ENCODE measurements at places on chromosomes 12 and 14.

- DNase-seq, result no peak
Observed at GRCh38 chr12:113083863-113084435, 27.4 kb downstream of the DTX1 start.

GRCh38 chr12:57821474-57822214 is 3.1 kb upstream of the AVIL start:
- no peak for DNase-seq

- DNase-seq, result no peak
Observed at GRCh38 chr12:93568091-93568490, 4.4 kb upstream of the SOCS2 start.

GRCh38 chr12:28787151-28787550 is 361.9 kb upstream of the FAR2 start:
- DNase-seq, result no peak

DNA sequence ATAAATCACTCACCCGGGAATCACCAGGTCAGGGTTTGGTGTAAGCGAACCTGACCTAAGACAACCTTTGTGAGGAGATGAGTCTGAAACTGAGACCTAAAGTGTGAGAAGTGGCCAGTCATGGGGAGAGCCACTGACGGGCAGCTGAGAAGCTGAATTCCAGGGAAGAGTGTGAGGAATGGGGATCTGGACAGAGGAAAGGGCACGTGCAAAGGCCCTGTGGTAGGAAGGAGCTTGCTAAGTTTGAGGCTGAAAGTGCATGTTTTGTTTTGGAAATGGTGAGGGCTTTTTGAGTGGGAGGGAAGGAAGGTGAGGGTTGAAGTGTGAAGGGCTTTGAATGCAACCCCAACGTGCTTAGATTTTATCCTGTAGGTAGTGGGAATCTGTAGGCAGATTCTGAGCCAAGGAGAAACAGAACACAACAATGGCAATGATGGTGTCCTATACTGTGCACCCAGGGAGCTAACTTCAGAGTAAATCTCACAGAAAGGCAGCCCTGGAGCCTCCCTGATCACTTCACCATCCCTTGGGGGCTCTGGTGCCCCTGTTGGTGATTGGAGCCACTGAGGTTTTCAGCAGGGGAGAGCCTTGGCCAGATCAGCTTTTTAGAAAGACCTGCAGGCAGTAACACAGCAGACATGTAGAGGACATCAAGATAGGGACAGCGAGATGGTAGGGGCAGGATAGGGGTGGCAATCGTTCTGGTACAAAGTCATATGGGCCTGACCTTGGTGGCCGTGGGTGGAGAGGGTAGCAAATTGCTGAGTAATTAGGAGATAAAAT is 37.5 kb upstream of the CHGA start:
- DNase-seq, result no peak

DNA sequence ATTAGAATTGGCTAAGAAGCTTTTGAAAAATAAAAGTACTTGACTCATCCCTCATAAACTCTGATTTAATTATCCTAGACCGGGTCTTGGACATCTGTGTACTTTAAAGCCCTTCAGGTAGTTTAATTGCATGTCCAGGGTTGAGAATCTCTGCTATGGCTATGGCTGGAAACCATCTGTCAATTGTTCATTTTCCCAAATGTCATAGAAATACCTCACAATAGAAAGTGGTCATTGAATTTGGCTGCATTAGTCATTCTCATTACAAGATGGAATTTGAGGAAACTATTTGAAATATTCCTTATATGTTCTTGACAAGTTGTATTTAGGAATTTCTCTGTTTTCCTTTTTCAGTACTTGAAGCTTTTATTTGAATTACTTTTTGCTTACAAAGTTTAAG is 111.3 kb downstream of the TSHR start:
- DNase-seq, result no peak

- DNase-seq, result no peak
Observed at GRCh38 chr12:69131077-69131476, 108.3 kb upstream of the CPSF6 start.

GRCh38 chr14:59262717-59263454 is 74.4 kb downstream of the DAAM1 start:
- DNase-seq, result no peak

- no peak for DNase-seq
Observed at GRCh38 chr12:125128439-125129178, 63.4 kb downstream of the AACS start.

- DNase-seq, result no peak
Observed at GRCh38 chr12:26276709-26277108, 81.3 kb downstream of the SSPN start.

GRCh38 chr12:117143008-117143532 is 43.9 kb upstream of the TESC start:
- DNase-seq, result no peak

- DNase-seq, result no peak
Observed at GRCh38 chr12:55818140-55818728, 393 bp downstream of the ORMDL2 start.

GRCh38 chr14:97021001-97021400 is 223.8 kb downstream of the VRK1 start:
- DNase-seq, result no peak
